ENCODE measurements at places on chromosomes 13 and 19.

GRCh38 chr19:30226464-30227011, 145.6 kb upstream of the ZNF536 start:
- no peak for DNase-seq

- DNase-seq: no peak
Measured at GRCh38 chr13:26019881-26020870, 31.6 kb downstream of the SHISA2 start.

DNA sequence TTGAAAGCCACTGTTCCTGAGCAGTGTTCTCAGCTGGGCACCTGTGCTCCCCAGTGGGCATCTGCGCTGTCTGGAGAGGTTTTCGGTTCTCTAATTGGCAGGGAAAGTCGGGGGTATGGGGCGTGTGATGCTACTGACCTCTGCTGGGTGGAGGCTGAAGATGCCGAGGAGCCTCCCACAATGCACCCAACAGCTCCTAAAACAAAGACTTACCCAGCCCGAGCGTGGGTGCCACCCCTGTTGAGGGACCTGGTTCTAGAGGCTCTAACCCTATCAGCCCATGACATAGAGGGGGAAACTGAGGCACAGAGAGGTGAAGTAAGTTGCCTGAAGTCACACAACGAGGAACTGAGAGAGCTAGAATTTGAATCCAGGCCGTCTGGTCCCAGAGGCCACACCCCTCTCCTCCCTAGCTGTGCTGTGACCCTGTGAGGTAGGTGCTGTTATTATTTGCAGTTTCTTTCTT, 2.3 kb downstream of the SPACA4 start:
- DNase-seq: peak; percentile 49

GRCh38 chr19:574658-575526, 2.5 kb downstream of the BSG start:
- DNase-seq: no peak

DNA sequence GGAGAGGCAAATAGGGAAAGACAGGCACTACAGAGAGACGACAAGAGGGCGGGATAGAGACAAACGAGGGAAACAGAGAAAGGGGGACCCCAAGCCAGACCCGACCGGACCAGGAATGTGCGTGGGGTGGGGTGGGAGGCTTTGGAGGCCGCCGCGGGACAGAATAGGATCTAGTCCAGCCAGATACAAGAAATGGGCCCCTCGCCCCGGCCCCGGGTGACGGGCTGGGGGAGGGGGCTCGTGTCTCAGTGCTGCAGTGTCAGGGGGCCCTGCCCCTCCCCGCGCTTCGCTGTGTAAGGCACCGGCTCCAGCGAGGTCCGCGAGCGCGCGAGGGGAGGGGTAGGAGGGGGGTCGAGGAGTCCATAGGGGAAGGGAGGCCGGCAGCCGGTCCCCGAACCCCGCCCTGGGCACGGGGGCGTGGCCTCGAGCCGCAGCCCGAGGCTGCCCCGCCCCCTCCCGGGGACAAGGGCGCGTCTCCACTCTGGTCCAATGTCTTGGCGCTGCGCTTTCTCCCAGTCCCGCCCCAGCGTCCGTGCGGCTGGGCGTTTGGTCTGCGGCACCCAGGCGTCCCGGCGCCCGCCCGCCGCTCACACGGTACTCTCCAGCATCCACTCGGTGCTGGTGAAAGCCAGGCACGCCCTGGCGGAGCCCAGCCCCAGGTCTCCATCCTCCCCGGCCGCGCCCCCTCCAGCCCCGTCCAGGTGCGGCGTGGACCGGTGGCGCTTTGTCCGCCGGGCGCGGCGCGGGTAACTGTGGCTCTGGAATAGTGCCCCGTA, 11.0 kb downstream of the IFNL1 start:
- no peak for DNase-seq

GRCh38 chr13:111404746-111405145, 84.3 kb downstream of the TEX29 start:
- DNase-seq: no peak

DNA sequence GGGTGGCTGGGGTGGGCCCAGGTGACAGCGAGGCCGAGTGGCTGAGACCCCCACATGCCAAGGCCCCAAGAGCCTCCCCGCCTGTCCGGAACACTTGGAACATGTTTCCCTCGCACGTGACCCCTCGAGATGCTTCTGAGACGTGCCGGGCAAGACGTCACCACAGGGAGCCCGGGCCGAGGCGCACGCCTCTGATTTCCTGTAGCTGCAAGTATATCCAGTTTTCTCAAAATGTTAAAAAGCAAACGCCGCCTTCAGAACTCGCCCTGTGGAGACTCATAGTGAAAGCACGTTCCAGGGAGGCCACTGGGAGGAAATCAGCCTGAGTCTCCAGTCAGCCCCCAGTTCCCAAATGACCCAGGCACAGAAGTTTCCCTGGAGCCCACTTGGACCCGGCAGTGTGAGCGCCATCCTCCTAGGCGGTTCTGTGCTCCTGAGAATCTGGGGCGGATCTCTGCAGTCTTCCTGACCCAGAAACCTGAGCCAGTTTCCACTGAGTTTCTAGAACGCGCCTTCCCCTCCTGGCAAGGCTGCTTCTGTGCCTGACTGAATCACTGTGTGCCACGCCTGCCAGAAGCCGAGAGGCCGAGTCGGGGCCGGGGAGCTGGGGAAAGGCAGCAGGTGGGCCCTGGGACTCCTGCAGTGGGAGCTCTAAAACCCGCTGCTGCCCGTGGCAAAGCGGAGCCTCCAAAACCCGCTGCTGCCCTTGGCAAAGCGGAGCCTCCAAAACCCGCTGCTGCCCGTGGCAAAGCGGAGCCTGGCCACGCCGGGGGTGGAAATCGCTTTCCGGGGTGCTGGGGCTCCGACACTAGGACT, 179.3 kb downstream of the KDM4B start:
- DNase-seq: no peak

DNA sequence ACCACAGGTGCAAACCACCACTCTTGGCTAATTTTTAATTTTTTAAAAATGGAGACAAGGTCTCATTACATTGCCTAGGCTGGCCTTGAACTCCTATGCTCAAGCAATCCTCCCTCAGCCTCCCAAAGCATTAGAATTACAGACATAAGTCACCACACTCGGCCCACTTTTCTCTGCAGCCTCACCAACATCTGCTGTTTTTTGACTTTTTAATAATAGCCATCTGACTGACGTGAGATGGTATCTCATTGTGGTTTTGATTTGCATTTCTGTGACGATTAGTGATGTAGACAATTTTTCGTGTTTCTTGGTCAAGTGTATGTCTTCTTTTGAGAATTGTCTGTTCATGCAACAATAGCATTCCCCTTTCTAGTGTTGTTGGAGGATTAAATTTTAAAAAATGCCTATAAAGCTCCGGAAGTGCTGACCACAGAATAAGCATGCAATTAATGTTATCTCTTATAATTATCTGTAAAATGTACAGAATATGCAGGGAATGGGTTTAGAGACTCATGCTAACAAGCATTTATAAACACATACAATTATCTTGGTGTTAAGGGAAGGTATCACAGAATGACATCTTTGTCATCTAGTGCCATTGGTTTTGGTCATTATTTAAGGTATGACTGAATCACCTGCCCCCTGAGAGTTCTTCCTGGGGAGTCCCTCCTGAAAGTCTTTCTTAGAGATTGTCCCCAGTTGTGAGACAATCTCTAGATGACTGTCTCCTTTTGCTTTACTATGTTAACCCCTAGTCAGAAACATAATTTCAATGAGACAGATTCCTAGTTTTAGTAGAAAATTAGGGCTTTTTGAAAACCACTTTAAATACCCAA, 118.5 kb upstream of the SERTM1 start:
- no peak for DNase-seq

- DNase-seq: no peak
Measured at GRCh38 chr13:22883956-22884355, 296.8 kb upstream of the SGCG start.

DNA sequence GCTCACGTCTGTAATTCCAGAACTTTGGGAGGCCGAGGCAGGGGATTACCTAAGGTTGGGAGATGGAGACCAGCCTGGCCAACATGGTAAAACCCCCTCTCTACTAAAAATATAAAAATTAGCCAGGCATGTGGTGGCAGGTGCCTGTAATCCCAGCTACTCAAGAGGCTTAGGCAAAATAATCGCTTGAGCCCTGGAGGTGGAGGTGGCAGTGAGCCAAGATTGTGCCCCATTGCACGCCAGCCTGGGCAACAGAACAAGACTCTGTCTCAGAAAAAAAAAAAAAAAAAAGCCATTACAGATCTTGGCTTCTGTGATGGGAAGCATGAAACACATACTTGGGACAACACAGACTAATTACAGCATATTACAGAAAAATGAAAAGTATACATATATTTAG, 1404.5 kb upstream of the SPRY2 start:
- DNase-seq: no peak

- DNase-seq: peak; percentile 18
Measured at GRCh38 chr13:94595001-94595949, 677 bp downstream of the TGDS start.

DNA sequence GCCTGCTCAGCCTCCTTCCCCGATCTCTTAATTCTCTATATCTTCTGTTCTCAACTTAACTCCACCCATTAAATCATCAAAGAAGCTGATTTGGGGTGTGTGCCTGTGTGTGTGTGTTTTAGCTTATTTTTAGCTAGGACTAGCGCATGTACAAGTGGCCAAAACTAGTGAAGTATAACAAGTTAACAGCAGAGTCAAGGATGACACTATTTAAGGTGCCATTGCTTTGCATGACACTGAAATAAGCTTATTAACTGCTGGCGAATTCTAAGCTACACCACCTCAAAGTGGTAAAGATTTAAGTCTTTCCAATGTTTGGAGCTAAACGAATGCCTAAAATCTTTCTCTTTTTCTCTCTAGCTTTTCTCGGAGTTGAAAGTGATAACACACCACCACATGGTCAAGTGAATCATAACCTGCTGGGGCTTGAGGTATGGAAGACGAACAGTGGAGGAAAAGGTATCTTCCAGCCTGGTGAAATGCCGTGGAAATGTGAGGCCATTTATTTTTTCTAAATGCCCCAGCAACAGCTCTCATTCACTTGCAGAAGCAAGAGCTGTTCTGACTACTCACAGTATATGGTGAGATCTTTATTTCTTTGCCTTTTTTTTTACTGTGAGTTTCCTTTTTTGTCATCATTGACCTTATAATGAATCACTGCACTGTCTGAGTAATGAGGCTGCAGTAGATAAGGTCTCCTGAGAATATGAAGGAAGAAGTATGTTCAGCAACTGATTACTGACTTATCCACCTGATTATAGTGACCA, 570.3 kb downstream of the PCDH9 start:
- DNase-seq: no peak

DNA sequence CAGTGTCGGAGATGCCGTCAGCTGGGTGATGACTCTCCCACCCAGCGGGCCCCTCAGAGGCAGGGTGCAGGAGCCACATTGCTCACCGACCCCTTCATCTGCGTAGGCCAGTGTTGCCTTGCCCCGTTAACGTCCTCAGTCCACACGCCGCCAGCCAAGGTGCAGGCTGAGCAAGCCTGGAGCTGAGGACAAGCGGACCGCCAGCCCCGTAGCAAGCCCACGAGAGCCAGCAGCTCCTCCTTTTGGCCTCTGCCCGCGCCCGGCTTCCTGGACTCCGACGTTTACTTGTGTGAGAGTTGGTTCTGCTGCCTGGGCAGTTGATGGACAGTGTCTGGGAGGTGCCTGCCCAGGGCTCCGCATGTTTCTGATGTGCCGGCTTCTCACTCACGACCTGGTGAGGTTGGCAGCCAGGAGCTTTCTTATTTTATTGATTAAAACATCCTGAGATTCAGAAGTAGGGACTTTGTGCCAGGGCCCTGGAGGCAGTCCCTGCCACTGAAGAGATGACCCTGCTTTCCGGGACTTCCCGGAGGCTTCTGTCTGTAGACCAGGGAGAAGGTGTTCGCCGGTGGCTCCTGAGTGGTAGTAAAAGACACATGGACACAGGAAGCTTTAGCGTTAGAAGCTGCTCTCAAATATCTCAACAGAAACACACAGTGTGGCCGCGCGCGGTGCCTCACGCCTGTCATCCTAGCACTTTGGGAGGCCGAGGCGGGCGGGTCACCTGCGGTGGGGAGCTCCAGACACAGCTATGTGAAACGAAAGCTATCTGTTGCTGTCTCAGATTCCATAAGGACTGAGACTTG, 5.8 kb downstream of the DAZAP1 start:
- DNase-seq: no peak

DNA sequence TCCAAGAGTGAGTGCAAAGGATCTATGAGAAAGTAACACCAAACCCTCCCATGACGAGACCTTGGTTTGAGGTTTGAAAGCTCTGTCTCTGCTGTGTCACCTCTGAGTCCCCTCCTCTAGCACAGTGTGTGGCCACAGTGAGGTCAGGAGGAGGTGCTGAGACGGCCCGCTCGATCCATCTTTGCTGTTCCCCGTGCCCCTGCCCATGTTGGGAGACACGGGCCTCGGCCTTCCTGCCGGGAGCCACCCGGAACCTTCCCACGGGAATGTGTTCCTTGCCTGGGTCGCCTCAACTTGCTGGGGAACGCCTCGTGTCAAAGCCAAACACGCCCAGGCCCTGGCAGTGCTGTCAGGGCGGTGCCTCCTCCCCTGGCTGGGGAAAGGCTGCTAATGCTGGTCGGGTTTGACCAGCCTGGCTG, 10.1 kb downstream of the NANOS3 start:
- no peak for DNase-seq

DNA sequence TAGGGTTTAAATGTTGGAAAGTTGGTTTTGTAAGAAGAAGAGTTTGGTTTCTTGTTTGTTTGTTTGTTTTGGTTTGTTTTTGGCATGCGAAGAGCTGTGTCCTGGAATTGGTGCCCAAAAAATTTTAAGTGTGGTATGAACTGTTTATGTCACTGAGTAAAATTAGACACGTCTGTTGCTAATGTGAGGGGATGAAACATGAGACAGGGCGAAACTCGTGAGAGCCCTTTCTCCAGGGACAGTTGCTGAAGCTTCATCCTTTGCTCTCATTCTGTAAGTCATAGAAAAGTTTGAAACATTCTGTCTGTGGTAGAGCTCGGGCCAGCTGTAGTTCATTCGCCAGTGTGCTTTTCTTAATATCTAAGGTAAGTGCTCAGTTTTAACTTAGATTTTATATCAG, at the start of gene SGCG:
Gene SGCG (plus strand): TSS at position 269 of the 400 bp plus-strand sequence. CDS start 22,716 bp downstream, outside the sequence.
- DNase-seq: no peak

DNA sequence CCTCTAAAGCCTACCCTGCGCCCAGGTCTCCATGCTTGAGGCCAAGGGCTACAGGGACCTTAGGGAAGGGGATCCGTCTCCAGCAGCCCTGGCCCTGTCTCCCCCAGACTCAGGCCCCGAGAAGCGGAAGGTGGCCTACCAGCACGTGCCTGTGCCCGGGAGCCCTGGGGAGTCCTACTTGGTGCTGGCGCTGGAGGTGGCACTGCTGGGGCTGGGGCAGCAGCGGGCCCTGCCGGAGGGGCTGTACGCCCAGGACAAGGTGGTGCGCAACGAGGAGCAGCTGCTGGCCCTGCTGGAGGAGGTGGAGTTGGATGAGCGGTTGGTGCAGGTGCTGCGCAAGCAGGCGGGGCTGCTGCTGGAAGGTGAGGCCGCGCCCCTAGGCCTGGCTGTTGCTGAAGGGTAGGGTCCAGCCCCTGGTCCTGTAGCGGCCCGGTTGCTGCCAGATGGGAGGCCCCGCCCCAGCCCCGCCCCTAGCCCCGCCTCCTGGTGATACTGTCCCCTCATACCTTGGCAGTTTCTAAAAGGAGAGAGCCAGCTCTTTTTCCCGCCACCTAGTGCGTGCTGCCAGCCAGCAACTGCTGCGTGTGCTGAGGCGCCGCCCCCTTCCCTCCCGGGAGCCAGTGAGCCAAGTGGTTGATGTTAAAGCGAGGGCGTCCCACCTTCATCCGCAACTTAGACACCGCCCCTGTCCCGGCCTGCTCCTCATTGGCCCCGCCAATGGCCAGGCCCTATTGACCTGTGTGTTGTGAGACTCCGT, 22.6 kb downstream of the ZSWIM4 start:
- peak; percentile 24 for DNase-seq
